NK-92 treated with Interleukin-12 subunit alpha and Interleukin-12 subunit beta, amount 100 ng/mL, for 24 hours (cell line): ENCODE measurements at places on chromosomes 5 and 9.

DNA sequence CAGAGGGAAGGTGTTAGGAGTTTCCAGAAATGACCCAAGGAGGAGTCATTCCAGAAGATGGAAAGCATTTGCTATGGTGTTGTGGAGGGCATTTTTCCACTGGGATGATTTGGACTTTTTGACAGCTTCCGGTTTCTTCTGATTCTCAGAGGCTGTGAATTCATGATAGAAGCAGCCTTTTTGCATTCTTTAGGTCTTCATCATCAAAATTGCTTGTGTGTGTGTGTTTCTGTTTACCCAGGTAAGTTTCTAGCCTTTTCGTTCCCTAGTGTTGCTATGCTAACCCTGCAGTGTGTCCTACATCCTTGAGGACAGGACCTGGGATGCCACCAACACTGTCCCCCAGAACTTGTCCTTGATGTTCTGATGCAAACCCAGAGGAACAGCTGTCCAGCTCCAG is 19.6 kb downstream of the IRX1 start:
- no peak for DNase-seq

GRCh38 chr9:111628411-111628810 is 2.7 kb upstream of the DNAJC25 start:
- no peak for DNase-seq

- DNase-seq: no peak
Measured at GRCh38 chr5:151155775-151156506, 1.6 kb downstream of the ANXA6 start.

DNA sequence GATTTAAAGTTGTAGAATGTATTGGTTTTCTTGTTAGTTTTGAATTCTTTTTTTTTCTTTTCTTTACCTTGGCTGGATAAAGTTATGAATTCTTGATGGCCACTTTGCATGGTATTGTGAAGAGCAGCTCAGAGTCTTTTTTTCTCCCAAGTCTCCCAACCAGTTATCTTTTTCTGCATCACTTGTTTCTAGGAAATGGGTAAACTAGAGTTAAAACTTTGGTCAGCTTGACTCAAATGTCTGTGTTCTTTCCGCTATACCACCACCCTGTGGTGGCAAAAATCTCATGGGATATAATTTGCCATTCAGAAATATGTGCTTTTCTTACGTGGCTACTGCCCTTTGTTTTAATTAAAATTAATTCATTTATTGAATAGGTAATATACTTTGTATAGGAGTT is 113.2 kb downstream of the UNC13B start:
- no peak for DNase-seq

GRCh38 chr9:7265181-7265580 is 507.4 kb downstream of the KDM4C start:
- no peak for DNase-seq

GRCh38 chr9:26228273-26228672 is 550.0 kb upstream of the TUSC1 start:
- no peak for DNase-seq
